ENCODE measurements at places on chromosomes 2 and 18.

DNA sequence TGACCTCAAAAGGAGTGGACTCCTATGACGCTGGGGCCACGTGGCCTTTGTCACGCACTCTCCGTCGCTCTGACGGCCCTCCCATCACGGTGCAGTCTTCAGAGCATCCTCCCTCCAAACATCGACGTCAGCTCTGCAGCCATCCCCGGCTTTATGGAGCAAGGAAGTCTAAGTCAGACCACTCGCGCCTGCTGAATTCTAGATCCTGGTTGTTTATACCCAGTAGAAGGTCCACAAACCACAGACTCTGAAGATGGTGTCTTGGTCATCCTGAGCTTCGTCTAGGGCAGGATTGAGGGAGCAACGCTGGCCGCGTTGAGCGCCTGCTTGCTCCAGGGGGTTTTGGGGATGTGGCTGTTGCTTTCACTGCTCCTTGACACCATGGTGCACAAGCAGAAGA lies 228.0 kb upstream of the SALL3 start:
- DNase-seq: no peak

- DNase-seq: no peak
Observed at GRCh38 chr2:103287746-103288145, 525.9 kb downstream of the TMEM182 start.

- DNase-seq: no peak
Observed at GRCh38 chr2:218017211-218018053, 14.6 kb upstream of the TNS1 start.

DNA sequence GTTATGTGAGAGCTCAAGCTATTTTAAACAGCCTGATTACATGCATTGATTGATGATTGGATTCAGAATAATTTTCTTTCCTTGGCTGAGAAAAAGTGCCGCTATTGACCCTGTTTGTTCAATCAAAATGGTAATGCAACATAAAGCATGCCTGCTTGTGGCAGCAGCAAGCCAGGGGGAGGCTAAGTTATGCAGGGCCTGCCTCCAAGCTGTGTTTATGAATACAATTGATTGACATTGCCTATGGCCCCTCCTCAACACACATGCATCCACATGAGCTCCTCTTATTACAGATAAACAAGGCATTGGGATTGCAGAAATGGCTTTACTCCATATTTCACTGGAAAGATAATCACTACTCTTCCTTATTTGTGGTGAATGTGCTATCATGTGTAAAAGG lies 395.6 kb downstream of the TDRD15 start:
- no peak for DNase-seq

DNA sequence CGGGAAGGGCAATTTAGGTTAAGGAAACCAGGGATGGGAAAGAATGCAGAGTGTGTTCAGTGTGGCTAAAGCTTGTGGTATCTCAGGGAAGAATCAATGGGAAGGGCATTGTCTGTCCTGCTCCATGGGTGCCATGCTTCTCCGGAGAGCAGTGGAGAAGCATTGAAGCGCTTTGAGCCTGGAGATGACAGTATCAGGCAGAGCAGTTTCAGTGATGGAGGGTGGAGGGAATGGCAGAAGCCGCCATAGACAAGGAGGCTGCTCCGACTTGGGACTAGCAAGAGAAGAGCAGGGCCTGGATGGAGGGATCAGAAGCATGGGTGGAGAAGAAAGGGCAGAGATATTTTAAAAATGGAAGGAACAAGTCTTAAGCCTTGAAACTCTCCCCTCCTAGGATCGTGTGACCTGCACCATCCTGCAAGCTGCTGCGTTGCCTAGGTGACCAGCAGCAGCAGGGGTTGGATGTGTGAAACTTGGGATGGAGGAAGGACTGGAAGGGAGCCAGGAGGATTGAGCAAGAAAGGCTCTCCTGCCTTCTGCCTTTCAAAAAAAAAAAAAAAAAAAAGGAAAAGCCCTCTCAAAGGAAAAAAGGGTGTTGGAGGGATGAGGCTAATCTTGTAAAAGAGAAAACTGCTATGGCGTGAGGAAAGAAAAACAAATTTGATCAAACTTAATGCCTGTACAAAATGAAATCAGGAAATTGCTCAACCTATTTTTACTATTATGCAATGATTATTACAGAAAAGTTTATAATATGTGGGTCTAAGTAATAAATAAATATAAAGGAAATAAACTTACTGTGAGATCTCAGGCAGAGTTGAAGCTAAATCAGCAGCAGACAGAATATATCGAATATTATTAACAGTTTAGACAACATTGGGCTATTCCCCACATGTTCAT lies 493.8 kb upstream of the NRP2 start:
- peak; percentile 71 for DNase-seq

GRCh38 chr2:105179469-105180372 lies 61.8 kb upstream of the GPR45 start:
- peak; percentile 71 for DNase-seq

DNA sequence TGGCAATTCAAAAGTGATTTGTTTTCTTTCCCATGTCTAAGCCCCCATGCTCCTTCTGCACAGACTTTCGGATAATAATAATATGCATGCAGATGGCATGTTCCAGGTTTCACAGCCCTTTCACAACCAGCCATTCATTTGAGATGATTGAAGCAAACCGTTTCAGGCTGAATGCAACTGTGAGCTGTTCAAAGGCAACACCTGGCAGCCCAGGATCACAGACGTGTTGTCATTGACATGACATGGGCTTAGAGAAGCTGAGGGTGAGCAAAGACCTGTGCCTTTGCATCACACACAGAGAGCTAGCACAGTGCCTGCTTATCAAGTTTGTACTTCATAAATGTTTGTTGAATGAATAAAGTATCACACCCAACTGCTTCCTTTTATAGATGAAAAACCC lies 12.4 kb upstream of the ERMN start:
- DNase-seq: no peak

- no peak for DNase-seq
Observed at GRCh38 chr2:128555433-128555832, 236.8 kb upstream of the HS6ST1 start.

DNA sequence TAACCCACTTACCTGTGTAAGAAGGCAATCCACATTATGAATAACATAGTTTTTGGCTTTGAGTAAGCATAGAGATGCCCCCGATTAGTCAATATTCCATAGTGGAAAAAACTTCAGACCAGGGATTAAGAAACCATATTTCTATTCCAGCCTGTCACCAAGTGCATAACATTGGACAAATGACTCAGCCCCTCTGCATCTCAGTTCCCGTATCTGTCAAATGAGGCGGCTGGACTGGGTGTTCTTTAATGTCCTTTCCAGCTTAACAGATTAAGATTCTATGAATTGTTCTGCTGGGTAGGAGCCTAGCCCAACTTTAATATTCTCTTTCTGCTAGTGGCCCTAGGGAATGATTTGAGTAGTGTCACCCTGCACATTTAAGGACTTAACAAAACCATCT lies 11.8 kb upstream of the FTCDNL1 start:
- no peak for DNase-seq

DNA sequence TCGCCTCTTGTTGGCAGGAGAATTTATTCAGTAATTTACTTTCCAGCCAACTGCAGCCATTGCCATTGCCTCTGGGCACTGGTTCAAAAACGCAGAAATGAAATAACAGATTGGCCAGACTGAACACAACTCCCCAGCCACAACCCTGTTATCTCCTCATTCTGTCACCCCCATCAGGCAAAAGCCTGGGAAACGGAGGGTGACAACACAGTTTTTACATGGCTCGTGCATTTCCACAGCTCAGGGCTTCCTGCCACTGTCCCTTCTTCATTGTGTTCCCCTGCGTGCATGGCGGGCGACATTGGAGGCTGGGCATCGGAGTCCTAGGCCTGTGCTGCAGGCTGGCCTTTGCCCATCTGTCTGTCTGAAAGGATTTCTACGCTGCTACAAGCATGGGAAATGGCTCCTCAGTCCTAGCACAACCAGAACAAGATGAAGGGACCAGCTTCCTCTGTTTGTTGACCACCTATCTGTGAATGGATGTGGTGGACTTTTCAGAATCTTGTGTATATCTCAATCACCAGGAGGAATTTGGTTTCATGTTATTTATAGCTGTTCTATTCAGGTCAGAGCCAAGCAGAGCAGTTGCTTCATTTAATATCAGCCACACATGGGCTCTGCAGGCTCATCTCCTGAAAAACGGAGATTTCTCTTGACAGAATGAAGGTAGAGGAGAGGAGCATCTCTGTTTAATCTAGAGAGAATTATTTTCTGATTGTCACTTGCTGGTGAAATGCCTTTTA lies 107.0 kb downstream of the MGAT5 start:
- peak; percentile 34 for DNase-seq

DNA sequence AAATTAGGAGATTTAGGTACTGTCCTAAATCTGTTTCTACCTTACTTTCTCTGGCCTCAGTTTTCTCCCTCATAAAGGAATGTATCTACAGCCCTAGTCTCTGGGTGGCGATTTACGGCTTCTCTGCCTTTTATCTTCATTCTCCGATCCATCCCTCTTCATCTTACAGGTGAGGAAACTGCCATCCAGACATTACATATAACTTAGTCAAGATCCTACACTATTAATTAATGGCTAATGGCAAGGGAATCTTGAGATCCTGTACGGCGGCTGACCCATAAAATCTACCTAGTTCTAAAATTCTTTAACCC lies 386 bp upstream of the YIPF4 start:
- DNase-seq: no peak

DNA sequence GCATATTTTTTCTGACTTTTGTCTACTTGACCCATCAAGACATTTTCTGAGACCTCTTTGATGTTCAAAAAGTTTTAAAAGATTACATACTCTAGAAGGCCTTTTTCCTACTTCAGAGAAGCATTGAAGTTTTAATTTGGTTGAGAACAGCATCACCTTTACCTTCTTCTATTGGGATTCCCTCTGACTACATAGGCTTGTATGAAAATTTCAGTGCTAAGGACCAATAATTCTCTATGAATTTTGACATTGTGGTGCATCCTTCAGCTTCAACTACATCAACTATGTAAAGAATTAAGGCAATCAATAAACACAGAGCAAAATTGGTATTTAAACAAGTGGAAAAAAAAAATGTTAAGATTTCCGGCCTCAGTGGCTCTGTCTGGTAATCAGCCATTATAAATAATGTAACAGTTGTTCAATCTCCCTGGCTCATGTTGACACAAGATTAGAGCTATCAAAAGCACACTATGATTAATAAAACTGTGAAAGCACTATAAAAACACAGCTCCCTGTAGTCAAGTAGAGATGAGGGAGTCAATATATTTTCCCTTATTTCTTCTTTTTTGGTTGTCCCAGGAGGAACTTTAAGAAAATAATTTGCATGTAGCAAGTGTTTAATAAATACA lies 627.0 kb upstream of the SYT4 start:
- no peak for DNase-seq

- no peak for DNase-seq
Observed at GRCh38 chr2:63790906-63791305, 50.8 kb upstream of the UGP2 start.

DNA sequence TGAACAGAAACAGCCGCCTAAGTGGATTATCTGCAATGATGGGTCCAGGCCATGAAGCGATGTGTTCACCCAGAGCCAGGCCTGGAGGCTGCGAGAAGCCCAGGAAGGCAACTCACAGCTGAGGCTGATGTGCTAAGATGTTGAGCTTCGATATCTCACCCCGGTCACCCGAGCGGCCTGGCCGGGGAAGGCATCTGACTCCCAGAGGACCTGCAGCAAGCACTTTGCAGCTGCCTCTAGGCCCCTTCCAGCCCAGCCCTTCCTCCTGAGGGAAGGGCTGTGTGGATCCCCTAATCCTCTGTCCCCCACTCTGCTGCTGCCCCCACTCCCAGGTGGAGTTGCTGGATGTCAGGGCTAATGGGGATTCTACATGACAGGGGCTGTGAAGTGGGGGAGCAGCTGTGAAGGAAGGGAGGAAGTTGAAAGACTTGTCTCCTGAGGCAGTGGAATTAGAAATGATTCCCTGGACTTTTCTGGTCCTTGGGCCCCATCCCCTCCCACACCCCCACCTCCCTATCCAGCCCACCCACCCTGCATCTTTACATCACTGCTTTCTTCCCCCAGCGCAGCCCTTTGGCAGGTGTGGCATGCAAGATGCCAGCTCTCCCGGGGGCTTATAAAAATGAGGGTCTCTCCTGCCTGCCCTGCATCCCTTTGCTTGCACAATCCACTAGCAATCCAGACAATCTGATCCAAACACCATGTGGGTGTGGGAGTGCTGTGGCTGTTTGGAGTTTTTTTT lies 4.3 kb downstream of the ATP6V1B1 start:
- DNase-seq: no peak

GRCh38 chr2:144331674-144332355 lies 188.1 kb downstream of the ZEB2 start:
- peak; percentile 74 for DNase-seq

DNA sequence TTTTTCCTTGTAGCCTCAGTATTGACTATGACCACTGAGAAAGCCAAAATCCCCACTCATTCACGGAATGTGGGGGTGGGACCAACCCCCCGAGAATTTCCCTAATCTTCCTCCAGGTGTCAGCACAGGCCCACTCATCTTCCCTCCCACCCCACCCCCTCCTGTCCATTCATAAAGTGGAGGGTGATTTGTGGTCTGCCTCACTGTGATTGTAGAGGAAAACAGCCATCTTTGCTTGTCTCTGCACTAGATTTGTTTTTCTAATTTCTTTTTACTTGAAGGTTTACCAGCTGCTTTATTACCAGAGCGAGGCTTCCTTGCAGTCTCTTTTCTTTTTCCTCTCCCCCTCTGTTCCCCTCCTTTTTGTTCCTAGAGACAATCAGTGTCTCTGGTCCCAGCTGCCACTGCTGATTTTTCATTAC lies 171.8 kb downstream of the ICOS start:
- peak; percentile 64 for DNase-seq

DNA sequence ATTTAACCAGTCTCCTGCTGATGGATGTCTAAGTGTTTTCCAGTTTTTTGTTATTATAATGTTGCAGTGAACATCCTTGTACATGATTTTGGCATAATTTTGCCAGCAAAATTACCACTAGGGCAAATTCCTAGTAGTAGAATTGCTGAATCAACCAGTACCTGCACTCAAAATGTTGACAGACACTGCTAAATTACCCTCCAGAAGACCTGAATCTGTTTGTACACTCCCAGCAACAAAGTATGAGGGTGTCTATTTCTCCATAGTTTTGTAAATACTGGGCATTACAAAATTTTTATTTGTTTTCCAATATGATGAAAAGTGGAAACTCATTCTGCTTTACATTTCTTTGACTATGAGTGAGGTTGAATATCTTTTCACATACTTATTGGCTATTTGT lies 11.2 kb upstream of the MAT2A start:
- no peak for DNase-seq

GRCh38 chr2:28227498-28227897 lies 165.2 kb upstream of the FOSL2 start:
- no peak for DNase-seq
